ENCODE measurements at places on chromosomes 3 and 15.

DNA sequence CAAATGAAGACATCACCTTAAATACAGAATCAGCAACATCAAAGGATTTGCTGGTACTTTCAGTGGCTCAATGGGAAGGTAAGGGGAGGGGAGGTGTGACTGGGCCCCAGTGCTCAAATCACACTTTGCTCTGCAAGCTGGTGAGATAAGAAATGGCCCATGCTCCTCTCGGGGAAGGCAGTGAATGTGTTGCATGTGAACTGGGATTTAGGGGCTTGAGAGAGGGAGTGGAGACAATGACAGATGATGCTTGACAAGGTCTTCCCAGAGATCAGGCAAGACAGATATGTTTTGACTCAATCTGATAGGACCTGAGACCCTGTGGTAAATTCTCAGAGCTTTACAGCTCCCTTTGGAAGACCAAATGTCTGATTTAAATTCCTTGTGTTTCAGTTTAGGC lies 233.0 kb upstream of the PROK2 start:
- DNase-seq: no peak

DNA sequence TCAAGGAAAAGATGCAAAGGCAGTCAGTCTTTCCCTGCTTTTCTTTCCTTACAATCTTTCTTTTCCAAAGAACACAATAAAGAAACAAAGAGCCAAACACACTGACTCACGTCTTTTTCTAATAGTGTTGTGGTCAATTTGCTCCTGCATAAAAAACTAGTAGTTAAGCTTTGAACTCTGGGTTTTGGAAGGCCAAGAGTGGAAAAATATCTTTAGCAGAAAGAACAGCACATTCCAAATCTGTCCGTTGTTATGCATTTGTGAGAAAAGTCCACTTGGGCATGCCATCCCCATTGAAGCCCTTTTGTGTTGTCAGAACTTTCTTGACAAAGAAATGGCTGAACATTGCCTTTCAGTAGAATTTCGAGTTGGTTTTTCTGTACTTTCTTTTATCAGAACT lies 18.2 kb downstream of the COL8A1 start:
- no peak for DNase-seq

GRCh38 chr15:42785569-42785968 lies 48.6 kb upstream of the CDAN1 start:
- no peak for DNase-seq

GRCh38 chr3:97871801-97872524 lies 50.2 kb downstream of the CRYBG3 start:
- no peak for DNase-seq

DNA sequence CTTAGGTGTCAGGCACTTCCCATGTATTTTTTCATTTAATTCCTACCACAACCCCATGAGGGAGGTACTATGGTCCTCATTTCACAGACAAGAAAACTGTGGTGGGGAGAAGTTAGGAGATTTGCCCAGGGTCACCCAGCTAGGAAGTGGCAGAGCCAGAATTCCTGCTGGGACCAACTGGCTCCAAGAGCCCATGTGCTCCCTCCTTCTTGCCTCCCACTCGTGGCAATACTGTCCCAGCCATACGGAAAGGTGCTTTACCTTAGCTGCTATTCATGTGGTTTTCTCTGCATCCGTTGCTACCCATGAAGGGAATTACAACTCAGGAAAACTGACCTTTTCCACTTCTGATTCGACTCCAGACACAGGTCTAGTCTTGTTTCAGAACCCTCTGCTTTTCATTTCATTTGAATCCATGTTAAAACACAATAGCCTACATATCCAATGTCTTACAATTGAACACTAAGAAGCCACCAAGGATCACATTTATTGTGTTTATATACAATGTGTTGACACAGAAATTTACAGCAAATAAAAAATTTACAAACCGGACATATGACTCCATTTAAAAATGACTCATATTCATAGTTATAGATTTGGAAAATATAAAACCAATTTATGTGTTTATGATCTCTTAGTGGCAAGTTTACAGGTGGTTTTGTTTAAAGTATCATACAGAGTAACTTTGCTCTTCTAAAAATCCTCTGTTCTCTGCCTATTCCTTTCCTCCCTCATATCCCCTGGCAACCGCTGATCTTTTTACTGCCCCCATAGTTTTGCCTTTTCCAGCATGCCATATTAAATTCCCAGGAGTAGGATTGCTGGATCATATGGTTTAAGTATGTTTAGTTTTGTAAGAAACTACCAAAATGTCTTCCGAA lies 58.8 kb downstream of the BTD start:
- no peak for DNase-seq

DNA sequence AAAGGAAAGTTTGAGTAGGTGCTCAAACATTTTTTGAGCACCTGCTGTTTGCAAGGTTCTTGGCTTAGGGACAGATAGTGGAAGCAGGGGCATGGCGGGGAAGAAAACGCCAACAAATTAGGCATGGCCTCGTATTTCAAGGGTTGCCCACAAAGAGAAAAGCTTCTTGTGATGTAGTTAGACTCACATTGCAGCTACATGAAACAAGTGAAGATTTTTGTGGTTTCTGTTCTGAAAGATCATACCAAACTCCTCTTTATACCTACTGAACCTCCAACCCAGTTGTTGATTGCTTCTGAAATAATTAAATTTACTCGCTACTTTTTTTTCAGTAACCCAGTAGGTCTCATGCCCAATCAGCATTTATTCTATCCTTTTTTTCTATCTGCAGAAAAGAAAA lies 23.5 kb upstream of the RARB start:
- DNase-seq: no peak

- DNase-seq: no peak
Observed at GRCh38 chr3:174529298-174529697, 329.8 kb upstream of the NAALADL2 start.

GRCh38 chr3:150428562-150428961 lies 20.5 kb downstream of the TSC22D2 start:
- DNase-seq: no peak

DNA sequence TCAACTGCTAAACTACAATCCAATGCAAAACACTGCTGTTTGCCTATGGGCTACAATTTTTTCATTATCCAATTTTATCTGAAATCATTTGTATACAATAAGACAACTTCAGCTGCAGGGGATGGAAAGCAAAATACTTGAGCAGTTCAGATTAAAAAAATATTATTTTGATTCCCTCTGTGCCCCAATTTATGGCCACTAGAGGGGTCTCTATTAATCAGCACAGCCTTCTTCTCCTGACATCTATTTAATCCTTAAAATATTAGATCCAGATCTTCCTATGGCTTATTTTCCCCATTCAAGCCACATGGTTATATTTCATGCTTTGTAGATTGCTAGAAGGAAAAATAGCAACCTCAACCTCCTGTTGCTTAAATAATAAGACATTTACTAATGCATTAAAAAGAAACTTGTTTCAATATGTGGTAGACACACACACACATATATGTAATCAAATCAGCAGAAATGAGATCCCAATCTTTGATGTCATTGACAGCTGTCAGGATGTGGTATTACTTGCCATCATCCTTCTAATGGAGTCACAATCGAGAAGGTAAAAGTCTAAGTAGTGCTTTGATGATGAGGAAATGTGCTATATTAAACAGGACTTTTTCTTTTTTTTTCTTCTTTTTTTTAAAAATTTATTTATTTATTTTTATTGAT lies 104.2 kb downstream of the P2RY1 start:
- DNase-seq: no peak

GRCh38 chr3:45506084-45506483 lies 88.5 kb upstream of the LIMD1 start:
- DNase-seq: no peak

GRCh38 chr3:194687638-194688199 lies 2.0 kb downstream of the FAM43A start:
- no peak for DNase-seq

- no peak for DNase-seq
Observed at GRCh38 chr3:46006238-46007032, 10.8 kb upstream of the FYCO1 start.

GRCh38 chr15:99763827-99764226 lies 30.6 kb upstream of the LYSMD4 start:
- no peak for DNase-seq

DNA sequence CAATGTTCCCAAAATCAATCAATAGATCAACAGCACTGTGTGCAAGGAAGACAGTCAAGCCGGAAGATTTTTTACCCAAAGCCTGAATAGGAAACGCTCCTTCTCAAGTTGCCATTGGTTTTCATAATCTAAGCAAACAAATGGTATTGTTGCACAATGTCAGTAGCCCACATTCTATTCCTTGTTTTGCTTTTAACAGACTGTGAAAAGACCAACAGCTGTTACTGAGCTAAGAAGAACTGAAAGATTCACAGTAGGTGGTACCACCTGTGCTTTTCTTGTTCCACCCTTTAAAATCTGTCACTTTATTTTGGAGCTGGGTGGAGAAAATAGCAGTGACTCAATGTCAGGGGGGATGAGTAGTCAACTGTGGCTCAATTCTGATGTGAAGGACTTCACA lies 357.5 kb upstream of the CADM2 start:
- DNase-seq: no peak

- DNase-seq: no peak
Observed at GRCh38 chr3:3821777-3822176, 22.5 kb downstream of the LRRN1 start.

GRCh38 chr3:56776556-56776950 lies 25.2 kb downstream of the ARHGEF3 start:
- no peak for DNase-seq

DNA sequence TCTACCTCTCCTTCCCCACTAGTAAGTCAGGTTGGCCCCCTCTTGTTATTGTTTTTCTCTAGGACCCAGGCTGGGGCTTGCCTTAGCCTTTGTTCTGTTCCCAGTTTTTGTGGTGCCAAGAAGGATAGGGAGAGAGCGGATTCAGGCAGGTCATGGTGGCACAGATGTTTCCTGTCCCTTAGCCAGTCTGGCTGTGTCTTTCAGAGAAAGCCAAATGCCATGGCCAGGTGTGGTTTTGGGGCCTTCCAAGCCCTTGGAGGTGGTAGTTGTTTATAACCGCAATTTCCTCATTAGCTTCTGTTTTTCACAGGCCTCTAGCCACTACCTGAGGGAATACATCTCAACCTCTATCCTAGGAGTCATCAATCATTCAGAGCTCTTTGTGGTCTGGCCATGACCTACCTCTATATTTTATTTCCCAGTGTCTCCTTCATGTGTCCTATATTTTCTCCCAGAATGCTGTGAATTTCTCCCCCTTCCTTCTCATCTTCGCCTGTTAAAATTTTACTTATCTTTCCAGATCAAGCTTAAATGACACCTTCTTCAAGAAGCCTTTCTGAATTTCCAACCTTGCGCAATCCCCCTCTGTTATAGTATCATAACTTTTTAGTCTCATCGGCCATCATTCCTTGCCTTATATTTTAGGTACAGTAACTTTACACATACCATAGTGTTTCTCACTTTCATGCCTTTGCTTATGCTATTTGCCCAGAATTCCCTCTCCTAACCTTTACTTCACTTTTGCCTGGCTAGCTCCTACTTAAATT lies 38.2 kb downstream of the TIMP4 start:
- DNase-seq: no peak

- no peak for DNase-seq
Observed at GRCh38 chr3:113551820-113552219, 19.5 kb downstream of the SIDT1 start.

GRCh38 chr15:47513471-47513870 lies 203.8 kb upstream of the SEMA6D start:
- no peak for DNase-seq

DNA sequence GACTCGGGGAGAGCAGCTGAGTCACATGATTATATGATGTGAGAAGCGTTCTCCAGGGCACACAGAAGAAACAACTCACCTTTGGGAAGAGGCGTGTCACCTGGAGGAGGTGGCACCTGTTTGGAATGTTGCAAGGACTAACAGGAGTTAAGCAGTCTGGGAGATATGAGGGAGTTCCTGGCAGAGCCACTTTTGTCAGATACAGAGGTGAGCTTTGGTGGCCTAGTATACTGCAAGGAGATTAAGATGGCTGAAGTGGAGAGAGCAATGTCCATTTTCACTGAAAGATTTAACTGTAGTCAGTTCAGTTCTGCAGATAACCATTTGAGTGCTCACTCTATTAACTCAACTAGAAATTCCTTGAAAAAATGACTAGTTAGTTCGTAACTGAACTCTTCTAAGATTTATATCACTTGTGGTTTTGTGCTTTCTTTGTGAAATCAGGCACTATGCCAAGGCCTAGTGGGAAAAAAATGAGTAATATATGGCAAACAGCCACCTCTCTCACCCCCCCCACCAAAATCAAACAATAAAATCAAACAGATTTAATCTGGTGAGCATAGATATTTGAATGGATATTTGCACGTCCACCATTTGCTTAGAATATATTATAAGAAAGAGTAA lies 61.3 kb downstream of the CRYBG3 start:
- no peak for DNase-seq

DNA sequence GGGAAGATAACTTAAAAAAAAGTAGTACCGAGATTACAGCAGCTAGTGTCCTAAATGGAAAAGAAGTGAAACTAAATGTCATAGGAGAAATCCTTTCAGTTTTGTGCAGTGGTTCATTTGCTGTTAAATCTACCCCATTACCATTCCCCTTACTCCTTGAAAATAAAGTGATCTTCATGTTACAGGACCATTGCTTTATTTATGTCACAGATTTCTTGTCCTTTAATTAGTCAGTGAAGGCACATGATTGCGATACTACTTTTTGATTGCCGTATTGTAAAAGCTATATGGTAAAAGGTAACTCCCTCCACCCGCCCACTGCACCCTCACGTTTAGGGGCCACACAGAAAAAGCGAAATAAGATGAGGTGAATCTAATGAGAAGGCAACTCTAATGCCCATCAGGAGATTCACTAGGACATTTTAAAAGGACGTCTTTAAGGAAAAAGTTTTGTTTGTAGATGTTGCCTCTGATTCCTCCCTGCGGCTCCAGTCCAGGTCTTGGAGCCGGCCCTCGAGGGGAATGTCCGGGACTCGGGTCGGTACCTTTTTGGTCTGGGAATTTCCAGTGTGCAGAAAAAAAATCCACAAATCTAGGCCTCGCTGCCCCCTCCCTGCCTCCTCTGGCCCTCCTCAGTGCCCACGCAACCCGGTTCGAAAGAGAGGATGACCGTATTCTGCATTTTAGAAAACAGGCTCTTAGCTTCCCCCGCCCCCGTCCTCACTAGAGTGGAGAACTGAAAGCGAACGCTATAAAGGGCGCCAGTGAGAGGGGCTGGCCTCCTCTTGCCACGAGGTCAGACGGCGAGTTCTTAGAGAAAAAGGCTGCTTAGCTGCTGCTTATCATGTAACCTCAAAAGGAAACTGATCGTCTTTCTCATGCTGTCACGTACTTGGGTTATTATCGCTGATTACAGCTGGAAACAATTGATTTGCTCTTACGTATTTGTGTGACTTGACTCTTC lies 21.8 kb upstream of the NFKBIZ start:
- DNase-seq: peak; percentile 57

GRCh38 chr15:45150997-45151396 lies 21.2 kb downstream of the DUOX1 start:
- no peak for DNase-seq

Data from NT2/D1 (cell line).